Islet precursor cell (in vitro differentiated cells): ENCODE measurements at places on chromosomes 4 and X.

GRCh38 chrX:42269186-42269585 is 345.8 kb upstream of the CASK start:
- DNase-seq = no peak

DNA sequence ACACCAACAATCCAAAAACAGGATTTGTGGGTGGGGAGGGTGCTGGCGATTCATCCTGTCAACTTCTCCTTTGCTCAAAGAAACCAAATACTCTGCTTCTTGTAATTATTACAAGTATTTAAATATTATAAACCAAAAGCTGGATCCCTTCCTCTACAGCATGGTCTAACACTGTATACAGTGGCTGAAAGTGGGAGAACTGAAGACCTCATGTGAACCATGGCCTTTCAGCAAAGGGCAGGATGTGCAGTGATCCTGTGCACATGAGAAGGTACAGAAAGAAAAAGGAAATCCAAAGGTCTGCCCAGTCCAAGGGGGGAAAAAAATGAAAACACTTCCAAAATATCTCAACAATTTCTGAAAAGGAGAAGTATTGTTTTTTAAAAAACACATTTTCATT is 5.3 kb upstream of the CXorf38 start:
- DNase-seq = no peak

GRCh38 chr4:105277702-105278101 is 131.0 kb downstream of the TET2 start:
- no peak for DNase-seq

- DNase-seq = no peak
Measured at GRCh38 chr4:39682138-39682537, 15.8 kb upstream of the UBE2K start.
